ENCODE measurements at places on chromosomes 2 and 18. TPM values are rescaled to one million over a fixed set of nuclear protein-coding genes. Genes with fewer than 3 reads are reported as not detected.

DNA sequence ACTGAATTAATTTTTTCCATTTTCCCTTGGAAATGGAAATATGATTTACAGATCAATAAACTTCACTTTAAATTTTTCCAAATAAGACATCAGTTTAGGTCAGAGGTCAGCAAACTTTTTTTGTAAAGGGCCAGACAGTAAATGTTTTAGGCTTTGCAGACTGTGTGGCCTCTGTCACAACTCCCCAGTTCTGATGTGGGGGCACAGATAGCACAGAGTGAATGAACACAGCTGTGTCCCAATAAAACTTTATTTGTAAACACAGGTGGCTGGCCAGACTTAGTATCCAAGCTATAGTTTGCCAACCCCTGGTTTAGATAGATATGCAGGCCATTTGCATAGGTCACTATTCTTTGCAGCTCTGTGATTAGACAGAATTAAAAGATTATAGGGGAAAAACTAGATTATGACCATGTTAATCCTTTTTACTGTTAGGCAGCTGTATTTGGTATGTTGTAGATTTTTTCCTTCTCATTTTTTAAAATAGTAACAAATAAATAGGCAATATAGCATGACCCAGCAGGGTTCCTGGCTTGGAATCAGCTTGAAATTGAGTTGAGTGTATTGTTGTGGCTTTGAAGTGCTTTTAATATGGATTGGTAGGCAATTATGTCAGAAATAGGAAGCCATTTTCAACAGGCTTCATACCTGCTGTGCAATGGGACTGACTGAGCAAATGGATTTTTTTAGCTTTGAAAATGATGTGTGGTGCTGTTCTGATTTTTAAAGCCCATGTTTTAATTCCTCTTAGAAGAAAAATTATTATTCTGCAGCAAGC is 59.7 kb downstream of the WDSUB1 start:
- DNase-seq, result no peak

DNA sequence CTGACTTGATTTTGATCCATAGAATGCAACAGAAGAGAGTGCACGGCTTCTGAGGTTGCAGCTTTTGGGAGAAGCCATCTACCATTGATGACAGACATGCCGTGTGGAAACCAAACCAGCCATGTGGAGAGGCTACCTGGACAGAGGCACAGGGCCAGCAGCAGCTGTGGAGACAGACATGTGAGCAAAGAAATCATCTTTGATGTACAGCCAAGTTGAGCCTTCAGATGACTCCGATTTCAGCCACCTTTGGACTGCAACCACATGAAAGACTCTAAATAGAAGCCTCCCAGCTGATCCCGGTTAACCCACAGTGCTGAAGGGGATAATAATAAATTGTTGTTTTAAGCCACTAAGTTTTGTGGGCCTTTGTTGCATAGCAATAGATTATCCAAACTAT is 54.2 kb downstream of the TSN start:
- no peak for DNase-seq

Gene LYG2
- polyA plus RNA-seq, result not detected

DNA sequence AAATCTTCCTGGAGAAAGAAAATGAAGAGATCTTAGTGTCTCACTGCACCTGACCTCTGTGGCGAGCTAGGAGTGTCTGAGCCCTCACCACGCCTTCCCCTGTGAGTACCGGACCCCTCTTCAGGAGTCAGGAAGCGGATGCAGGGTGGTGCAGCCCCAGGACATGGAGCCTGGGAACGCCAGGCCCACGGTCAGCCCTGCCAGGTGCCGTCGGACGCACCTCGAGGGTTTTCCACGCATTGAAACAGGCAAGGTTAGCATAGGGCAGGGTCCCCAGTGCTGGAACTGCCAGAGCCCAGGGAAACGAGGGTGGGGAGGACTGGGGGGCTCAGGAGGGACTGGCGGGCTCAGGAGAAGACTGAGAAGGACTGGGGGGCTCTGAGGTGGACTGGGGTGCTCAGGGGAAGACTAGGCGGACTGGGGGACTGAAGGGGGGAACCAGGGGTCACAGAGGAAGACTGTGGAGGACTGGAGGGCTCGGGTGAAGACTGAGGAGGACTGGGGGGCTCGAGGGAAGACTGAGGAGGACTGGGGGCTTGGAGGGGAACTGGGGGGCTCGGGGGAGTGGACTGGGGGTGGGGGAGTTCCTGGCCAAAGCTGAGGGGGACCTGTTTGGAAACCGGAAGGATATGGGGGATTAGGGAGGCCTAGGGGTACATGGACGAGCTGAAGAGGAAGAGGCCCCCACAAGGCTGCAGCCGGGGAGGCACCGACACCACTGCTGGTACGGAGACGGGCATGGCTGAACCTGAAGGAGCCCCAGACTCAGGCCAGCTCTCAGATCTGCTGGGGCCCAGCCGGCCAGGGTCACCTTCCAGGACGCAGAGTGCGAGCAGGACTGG is 65.2 kb upstream of the SNTG2 start:
- DNase-seq, result no peak

GRCh38 chr2:183665425-183665824 is 541.2 kb downstream of the NUP35 start:
- no peak for DNase-seq
